ENCODE measurements at places on chromosomes 11 and 22.

DNA sequence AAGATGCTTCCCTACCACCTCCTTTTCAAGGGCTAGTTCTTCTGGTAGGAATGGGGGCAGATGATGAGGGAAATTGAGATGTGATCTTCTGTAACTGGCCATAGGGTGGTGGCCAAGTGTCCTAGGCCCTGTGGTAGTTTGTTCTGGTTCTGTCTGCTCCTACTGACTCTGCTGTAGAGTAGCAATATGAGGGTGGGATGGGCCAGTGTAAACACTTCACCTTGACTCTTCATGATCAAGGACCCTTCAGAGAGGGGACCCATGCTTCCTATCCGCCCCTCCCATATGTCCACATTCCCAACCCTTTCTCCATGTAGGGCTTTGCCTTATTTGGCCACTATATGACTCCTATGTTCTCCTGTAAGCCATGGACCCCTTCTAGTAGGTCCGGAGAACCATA, 230.3 kb upstream of the SESN3 start:
- no peak for DNase-seq

DNA sequence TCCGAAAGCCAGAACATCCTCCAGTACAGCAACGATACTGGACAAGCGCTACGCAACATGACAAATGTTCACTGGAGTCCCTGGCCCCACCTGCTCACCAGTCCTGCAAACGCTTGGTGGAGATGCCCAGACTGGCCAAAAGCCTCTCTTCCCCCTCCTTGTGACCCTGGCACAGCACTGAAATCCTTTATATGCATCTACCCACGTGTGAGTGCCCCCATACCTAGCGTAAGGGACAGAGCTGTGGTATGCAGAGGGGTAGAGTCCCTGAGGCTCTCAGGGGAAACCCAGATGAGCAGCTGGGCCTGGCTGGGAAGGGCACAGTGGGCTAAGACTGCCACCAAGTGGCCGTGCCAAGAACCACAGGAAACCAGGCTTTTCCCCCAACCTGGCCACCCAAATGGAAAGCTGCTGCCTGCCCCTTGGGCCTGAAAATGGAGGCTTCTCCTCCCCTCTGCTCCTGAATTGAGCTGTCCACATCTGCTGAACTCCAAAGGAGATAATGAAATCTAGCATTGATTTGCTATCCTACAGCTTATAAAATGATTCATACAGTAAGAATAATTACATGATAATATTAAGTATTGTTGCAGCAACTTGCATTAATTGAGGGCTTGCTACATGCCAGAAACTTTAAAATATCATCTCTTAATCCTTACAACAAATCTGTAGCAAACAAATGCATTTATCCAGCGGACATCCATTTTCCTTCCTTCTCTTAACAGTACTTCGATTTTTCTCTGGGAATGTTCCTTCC, 24.8 kb upstream of the TTC12 start:
- DNase-seq, result no peak

GRCh38 chr11:130118636-130119387, 40.8 kb upstream of the ST14 start:
- no peak for DNase-seq

DNA sequence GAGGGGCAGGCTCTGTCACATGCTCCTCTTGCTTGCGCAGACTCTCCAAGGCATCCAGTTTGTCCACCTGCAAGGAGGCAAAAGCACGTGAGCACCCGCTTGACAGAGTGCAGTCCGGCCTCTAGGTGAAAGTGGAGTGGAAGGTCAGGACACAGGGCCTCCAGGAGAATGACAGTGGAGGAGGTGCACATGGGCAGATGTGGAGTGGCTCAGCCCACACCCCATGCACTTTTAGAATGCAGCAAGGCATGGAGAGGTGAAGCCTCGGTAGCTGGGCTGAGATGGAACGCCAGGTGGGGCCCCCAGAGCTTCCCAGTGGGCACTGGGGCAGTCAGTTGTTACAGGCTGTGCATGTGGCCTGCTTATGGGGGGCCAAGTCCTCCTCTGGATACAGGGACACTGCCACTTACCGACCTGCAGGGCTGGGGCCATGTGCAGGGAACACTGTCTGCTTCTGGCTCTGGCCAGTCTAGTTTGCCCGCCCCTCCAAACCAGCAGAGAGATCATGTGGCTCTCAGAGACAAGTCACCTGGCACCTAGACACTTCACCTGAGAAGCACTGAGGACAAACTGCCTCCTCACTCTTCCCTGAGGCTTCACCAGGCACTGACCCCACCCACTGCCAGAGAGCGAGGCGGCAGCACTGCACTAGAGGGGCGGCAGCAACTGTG, 2.3 kb upstream of the SLC25A1 start:
- DNase-seq, result no peak

- DNase-seq, result no peak
Measured at GRCh38 chr22:44451016-44451415, 47.0 kb downstream of the RTL6 start.

- no peak for DNase-seq
Measured at GRCh38 chr11:99327527-99327926, 306.8 kb downstream of the CNTN5 start.

DNA sequence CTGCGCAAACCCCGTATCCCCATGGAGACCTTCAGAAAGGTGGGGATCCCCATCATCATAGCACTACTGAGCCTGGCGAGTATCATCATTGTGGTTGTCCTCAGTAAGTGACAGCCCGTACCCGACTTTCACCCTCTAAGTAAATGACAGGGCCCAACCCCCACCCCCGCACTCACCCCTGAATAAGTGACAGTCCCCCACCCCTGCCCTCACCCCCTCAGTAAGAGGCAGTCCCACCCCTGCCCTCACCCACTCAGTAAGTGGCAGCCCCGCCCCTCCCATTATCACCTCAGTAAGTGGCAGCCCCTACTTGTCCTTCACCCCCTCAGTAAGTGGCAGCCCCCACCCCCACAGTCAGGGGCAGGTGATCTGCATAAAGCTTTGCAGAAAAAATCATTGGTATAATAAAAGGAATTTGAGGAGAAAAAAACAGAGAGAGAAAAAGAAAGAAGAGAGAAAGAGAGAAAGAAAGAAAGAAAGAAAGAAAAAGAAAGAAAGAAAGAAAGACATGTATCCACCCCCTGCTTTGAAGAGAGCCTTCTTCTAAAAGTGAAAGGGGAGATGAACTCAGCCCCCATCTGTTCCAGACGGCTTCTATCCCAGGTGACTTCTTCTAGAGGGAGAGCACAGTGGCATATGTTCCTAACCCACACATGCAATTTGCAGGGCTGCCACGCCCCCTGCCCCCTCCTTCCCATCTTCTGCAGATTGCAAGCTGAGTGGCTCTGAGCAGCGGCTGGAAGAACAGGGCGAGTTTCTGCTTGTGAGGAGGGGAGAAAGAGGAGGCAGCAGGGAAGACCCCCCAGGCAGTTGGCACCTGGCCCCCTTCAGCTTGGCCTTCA, 12.5 kb upstream of the SMIM35 start:
- no peak for DNase-seq

DNA sequence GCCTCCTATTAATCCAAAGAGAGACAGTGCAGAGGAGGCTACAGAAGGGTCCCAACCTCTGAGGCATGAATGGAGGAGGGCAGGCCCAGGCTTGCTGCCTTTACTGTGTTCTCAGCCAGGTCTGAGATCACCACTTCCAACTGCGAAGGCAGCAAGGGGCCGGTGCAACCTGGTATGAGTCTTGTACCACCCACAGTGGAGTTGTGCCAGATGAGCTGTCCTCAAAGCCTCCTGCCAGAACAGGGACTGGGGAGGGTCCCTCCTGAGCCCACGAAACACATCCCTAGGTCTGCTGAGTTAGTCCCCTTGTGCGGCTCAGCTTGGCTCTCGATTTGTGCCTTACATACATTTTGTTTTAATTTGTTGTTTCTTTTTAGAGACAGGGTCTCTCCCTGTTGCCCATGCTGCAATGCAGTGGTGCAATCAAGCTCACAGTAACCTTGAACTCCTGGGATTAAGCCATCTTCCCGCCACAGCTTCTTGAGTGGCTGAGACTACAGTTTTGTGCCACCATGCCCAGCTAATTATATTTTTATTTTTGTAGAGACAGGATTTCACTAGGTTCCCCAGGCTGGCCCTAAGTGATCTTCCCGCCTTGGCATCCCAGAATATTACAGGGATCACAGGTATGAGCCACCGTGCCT, 9.3 kb downstream of the MIF start:
- DNase-seq, result no peak

DNA sequence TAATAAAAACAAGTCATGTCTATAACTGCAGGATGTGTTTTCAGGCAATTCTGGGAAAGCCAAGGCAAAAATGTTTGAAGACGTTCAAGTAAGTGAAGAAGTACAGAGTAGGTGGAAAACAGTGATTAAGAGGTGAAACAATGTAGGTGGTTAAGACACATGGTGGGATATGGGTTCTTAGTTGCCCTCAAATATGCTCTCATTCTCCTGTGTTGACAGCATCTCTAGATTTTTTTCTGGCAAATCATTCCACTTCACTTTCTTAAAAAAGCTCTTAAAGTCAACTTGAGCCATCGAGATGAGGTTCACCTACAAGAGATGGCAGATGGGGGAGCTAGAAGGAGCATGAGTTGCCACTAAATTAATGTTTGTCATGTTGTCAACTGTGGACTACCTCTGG, 1041.0 kb upstream of the CNTN5 start:
- peak; percentile 10 for DNase-seq
